ENCODE measurements at places on chromosomes 13 and 19.
A peak's percentile ranks its signal among the peaks of the same experiment; 100 is the strongest.

DNA sequence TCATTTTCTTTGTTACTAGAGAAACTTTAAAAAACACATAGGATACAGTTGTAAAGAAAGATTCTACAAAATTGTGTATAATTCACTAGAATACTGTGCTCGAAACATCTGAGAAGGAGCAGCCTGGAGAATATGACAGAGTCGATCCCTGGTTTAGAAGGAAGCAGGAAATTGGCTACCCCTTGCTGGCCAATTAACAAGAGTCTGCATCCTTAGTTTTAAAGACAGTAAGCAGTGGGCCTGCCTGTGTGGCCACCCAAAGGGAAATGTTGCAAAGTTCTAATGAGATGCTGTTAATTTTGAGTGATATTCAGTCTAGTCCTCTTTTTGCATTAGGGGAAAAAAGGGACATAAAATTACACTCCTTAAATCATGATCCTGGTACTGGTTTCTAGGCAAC is 988.6 kb downstream of the PCDH17 start:
- no peak for DNase-seq

DNA sequence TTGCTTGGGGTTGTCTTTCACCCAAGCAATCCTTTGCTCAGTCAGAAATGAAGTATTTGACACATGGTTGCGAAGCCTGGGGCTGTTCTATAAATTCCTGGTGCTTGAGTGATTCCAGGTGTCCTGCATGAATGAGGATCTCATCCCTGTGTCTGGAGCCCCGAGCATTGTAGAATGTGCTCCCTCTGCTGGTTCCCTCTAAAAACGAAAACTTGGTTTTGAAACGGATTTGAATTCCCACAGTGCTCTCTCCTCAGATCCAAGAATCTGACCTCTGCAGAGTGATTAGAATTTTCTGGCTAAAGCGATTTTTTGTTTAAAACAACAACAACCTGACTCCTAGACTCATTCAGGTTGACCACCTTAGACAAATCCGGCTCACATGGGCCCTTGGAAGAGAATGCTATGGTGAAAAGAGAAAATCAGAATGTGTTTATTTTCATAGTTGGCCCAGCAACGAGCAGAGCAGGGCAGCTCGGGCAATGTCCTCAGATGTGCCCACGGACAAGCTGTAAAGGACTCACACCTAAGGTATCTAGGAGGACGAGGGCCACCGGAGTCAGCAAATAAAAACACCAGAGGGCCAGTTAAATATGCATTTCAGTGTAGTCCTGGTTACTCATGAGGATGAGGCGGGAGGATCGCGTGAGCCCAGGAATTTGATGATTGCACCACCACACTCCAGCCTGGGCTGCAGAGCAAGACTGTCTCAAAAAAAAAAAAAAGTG is 8.7 kb upstream of the ATP12A start:
- DNase-seq, result peak; percentile 22

- DNase-seq, result no peak
Measured at GRCh38 chr13:21229241-21230024, 53.0 kb downstream of the MRPL57 start.

- DNase-seq, result no peak
Measured at GRCh38 chr13:46114613-46115012, 9.8 kb upstream of the CPB2 start.

DNA sequence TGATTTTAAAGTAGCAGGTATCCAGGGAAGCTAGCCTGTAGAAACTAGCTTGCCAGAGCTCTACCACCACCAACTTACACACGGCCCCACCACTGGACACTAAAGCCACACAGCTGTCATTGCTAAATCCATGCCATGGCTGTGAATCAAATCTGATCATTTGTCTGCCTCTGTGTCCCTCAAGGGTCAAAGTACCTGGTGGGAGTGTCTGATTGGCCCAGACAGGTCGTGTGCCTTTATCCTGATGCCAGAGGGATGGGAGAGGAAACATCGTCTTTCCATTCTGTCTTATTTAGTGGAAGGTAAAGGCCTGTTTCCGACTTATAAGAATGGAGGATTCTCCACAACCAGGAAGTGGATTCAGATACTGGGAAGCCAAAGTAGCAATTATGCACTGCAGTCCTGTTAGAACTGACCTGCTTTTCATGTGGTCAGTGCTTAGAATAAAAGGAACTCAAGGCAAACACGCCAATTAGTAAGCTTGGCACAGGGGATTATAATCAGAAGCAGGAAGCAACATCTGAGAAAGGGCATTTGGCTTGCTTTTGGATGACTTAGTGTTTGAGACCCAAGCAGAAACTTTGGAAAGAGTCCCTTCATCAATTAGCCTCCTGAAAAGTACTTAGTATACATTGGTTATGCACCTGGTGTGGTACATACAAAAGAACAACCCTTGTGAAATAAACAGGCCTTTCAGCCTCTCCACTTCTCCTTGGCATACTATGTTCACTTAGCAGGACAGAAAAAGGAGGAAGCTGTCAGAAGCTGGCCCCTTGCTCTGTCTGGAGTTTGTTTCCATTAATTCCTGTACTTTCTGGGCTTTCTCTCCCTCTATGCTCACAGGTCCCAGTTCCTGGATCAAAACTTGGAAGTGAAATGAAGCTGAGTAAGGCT is 192.4 kb downstream of the NUFIP1 start:
- no peak for DNase-seq

GRCh38 chr13:30163441-30163840 is 143.9 kb downstream of the KATNAL1 start:
- DNase-seq, result no peak

- no peak for DNase-seq
Measured at GRCh38 chr19:20039203-20039723, at the start of gene ZNF682. ZNF682 (minus strand) TSS chr19:20039505; CDS start chr19:20039345, 160 bp downstream.

- DNase-seq, result peak; percentile 60
Measured at GRCh38 chr13:98570929-98571372, 6.0 kb downstream of the STK24 start.

- no peak for DNase-seq
Measured at GRCh38 chr13:54705738-54706137, 1677.1 kb downstream of the OLFM4 start.

DNA sequence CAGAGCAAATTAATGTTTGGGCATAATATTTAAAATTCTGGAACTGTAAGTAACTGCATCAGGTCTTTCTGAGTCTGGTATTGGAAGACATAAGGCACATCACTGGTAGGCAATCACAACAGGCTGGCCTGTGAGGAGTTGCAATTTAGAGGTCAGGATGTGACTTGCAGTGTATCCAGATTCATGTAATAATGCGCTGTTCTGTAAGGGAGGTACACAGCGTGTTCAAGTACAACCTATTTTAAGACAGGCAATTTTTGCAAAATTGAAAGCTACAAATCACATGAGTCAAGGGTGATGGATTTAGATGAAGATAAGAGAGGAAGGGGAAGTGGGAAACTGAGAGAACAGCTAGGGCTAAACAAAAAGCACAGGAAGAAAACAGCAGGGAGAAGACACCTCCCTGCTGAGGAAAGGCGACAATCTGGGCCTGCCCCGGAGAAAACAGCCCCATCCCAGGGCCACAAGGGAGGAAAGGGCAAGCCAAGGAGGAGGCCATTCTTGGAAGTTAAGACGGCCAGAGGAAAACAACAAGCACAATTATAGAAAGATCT is 138.1 kb downstream of the LACC1 start:
- DNase-seq, result no peak

- no peak for DNase-seq
Measured at GRCh38 chr19:43640424-43640757, 741 bp upstream of the CADM4 start.

DNA sequence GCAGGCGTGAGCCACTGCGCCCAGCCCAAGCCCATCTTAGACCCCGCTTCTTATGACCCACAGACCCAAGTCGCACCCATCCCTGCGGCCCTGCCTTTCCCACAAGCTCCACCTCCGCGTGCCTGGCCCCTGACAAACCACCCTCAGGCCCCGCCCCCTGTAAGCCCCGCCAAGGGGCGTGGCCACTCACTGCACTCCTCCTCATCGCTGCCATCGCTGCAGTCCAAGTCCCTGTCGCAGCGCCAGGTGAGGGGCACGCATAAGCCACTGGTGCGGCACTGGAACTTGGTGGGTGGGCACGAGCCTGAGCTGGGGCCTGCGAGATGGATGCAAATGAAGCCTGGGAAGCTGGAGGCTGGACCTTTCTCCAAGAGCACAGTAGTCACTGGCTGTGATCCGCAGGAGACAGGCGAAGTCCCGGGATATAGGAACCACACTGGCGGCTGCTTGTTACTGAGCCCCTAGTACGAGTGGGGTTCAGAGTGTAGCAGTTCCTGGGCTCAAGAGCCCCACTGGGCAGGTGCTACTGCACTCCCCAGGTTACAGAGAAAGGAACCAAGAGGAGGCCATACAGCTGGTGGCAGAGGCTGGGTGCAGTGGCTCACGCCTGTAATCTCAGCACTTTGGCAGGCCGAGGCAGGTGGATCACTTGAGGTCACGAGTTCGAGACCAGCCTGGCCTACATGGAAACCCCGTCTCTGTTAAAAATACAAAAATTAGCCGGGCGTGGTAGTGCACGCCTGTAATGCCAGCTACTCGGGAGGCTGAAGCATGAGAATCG is 3.1 kb downstream of the CD320 start:
- no peak for DNase-seq

DNA sequence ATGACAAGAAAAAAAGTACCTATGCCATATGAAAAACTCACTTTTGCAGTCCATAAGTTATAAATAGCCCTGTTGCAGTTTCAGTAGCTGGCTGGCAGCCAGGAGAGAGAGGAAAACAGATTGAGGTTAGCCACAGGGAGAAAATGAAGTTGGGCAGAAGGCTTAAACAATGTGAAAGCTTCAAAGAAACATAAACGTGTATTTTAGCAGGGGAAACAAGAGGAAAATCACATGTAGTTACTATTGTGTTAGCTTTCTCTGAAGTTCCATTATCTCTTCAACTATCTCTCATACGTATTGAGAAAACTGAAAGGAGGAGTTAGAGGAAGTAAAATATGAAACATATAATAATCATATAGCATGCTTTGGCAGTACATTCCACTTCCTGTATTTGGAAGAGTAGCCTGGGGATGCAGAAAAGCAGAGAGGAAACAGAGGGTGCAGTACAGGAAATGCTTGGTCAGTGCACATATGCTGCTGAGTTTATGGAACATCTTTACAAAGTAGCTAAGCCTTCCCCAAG is 1551.1 kb downstream of the EFNB2 start:
- no peak for DNase-seq

- DNase-seq, result no peak
Measured at GRCh38 chr19:40358773-40359172, 10.3 kb downstream of the PLD3 start.

GRCh38 chr13:74278901-74279300 is 144.7 kb upstream of the KLF12 start:
- DNase-seq, result no peak

DNA sequence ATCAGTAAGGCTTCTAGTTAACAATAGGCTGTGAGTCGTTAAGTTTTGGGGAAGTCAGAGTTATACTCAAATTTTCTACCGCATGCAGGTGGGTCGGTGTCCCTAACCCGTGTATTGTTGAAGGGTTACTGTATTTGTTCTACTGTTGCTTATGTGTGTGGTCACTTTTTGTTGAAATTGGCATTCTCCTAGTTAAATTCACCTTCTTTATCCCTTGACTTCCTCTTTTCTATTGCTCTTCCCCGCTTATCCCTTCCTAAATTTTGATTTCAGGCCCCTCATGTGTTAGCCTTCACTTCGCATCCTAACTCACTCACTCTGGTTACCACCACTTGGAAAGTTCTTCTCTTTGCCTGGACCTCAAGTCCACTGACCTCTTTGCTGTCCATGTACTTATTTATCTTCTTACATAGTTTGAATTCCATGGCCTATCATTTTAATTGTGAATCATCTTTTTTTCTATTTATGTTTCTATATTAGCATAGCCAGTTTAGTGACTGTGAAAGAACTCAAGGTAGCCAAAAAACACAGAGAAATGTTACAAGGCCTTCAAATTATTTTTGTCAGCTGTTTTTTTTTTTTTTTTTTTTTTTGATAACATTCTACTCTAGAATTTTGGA is 52.9 kb downstream of the NDFIP2 start:
- DNase-seq, result no peak

DNA sequence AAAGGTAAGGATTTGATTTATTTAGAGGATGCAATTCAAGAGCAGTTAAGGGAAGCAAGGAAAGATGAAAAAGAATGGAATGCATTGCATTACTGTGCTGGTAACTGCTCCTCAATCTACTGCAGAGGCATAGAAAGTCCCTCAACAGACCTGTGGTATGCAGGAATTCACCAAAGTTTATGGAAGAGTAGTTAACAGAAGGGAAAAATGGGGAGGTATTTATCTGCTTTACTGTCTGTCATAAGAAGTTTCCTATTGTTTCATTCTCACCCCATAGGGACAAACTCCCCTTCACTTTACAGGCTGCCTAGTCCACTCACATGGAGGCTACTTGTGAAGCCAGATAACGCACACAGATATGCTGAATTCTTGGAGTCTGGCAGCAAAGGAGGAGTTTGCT is 354.9 kb upstream of the SPRY2 start:
- DNase-seq, result no peak

DNA sequence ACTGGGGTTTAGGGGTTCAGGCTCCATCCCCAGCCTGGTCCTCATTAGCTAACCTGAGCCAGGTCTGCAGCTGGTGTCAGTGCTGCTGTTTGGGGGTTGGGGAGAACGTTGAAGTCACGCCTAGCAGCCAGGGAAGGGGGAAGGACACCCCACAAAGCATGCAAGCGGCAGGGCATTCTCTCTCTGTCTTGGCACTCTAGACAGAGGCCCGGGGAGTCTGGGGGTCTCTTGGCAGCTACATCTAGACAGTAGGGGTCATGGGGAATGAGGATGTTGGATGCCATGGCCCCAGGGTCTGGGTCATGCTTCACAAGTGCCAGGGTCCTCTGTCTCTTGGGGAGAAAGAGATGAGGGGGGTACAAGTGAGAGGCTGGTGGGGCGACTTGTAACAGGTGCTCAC is 2.6 kb downstream of the ERICH4 start:
- no peak for DNase-seq

GRCh38 chr13:42883771-42884467 is 102.5 kb downstream of the FAM216B start:
- no peak for DNase-seq

DNA sequence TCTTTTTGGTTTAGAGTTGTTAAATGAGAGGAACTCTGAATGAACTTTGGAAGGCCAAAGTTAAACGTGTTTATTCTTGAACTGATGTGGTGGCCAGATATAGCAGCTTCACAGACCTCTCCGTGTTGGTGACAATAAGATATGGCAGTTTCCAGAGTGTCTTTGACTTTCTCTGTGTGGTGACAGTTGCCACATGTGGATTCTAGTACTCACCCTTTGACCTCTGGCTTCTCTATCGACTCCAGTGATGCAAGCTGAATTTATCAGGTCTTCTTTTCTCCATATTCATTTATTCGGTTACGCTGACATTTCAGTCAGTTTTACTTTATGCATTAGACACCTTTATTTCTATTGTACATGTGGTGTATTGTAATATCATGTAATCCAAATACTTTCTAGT is 1469.5 kb downstream of the SLITRK1 start:
- no peak for DNase-seq

- DNase-seq, result no peak
Measured at GRCh38 chr19:47239610-47240296, 8.8 kb upstream of the BBC3 start.

GRCh38 chr13:39144941-39145533 is 106.8 kb downstream of the NHLRC3 start:
- DNase-seq, result no peak

GRCh38 chr19:30667227-30667626 is 295.0 kb downstream of the ZNF536 start:
- DNase-seq, result no peak

- DNase-seq, result no peak
Measured at GRCh38 chr13:64061649-64062048, 2646.0 kb upstream of the PCDH20 start.

Data from SHP77 treated with DMSO at 0.1 percent for 48 hours (cell line).